ENCODE measurements at places on chromosomes 13 and 19. TPM values are rescaled to one million over a fixed set of nuclear protein-coding genes. Genes with fewer than 3 reads are reported as not detected.

DNA sequence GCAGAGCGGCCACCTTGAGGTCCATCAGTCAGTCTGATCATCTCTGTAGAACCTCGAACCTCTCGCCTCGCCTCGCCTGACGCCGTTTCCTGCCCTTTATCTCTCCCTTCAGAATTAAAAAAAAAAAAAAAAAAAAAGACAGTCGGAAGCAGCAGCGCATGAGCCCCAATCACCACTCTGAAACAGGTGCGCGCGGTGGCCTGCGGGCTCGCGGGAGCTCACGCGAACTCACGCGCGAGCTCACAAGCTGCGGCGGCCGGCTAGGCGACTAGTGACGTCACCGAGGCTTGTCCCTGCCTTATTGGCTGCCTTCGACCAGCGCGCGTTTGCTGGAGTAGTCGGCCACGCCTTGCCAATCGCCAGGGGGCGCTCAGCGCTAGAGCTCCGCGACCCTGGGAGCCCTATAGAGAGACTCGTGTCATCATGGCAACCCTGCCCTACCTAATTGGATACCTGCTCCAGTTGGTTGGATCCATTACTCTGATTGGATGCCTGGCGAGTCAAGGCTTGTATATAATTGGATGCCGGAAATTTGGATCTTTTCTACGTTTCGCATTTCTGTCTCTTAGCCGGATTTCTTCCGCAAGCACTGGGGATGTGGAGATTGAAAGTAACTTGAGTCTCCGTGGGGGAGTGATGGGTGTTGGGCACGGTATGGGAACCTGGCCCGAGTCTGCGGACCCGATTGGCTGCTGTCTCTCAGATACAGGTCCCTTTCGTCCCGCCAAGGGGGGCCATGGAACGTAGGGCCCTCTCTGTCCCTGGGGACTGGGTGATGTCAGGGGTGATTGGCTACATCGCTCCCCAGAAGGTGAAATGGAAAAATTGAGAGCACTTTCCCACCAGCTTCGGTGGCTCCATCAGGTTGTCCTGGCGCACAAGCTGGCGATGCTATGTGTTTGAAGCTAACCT is 31.6 kb downstream of the SYT3 start:
- peak; percentile 92 for DNase-seq
- H3K27me3 ChIP-seq: peaks cover 33% of the 10 kb centered on the region
- H3K36me3 ChIP-seq: peaks cover 3% of the 10 kb centered on the region
- H3K4me3 ChIP-seq: peak overlapping the region; percentile 31

COG6 gene
- 26.4 TPM for total RNA-seq

COX6B2 gene
- total RNA-seq: not detected

MAP3K10 gene
- total RNA-seq: 12.6 TPM

DNA sequence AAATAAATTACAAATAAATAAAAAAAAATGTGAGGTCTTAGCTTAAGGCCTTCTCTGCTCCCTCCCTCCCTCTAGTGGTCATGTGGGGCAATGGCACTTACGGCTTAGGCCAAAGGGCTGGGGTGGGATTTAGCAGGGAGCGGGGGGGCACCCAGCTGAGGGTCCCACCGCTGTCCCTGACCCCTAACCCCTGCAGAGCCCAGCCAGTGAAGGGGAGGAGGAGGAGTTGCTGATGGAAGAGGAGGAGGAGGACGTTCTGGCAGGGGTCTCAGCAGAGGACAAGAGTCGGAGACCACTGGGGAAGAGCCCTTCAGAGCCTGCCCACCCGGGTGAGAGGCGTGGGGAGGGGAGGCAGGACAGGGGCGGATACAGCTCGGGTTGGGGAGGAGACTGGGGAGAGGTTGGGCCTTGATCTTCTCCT is 9.3 kb downstream of the MPND start:
- peaks cover 2% of the 10 kb centered on the region for H3K4me1 ChIP-seq
- no peak overlapping the region for H3K27ac ChIP-seq
- DNase-seq: peak; percentile 75
- no peak overlapping the region for H3K4me3 ChIP-seq
- H3K27me3 ChIP-seq: no peaks in the 10 kb centered on the region
- H3K36me3 ChIP-seq: no peaks in the 10 kb centered on the region

GPR4 gene
- not detected for total RNA-seq

GRCh38 chr13:80502359-80502758 is 161.4 kb upstream of the SPRY2 start:
- H3K36me3 ChIP-seq: no peaks in the 10 kb centered on the region
- peaks cover 2% of the 10 kb centered on the region for H3K27me3 ChIP-seq
- DNase-seq: no peak
- no peaks in the 10 kb centered on the region for H3K4me1 ChIP-seq
- H3K27ac ChIP-seq: no peak overlapping the region

KIR3DL2 gene
- total RNA-seq: 0.27 TPM

GRCh38 chr19:1302533-1303239 is 17.0 kb downstream of the EFNA2 start:
- H3K4me3 ChIP-seq: no peak overlapping the region
- peaks cover 2% of the 10 kb centered on the region for H3K27me3 ChIP-seq
- H3K4me1 ChIP-seq: no peaks in the 10 kb centered on the region
- H3K27ac ChIP-seq: no peak overlapping the region
- no peak for DNase-seq
- H3K36me3 ChIP-seq: no peaks in the 10 kb centered on the region

DNA sequence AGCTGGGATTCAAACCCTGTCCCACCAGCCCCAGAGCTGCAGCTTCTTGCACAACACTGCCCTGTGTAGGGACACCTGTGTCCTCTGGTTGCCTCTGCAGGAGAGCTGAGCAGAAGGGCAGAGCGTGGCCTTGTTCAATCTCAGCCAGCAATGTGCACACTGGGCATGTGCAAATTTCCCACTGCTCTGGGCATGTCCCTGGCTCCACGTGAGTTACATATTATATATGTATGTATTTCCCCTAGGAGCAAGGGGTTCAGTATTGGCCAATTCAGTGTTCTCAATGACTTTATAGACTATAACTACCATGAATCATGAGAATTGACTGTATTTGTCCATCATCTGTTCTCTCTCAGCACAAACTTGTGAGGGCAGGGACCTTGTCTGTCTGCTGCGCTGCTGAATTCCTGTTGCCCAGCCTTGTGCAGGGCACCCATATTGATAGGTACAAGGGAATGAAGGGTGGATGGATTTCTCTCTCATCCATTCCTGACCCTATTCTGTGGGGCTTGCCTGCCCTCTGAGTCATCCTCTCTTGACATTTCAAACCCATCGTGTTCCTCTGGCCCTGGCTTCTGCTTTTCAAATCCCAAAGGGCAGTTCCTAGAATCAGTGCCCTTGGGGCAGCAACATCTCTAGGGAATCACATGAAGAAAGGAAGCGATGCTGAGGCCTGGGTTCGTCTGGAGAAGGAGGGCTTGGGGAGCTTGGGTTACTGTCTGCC is 69.7 kb downstream of the ERICH6B start:
- no peak for DNase-seq
- H3K27me3 ChIP-seq: no peaks in the 10 kb centered on the region
- H3K36me3 ChIP-seq: no peaks in the 10 kb centered on the region
- no peak overlapping the region for H3K27ac ChIP-seq
- H3K4me1 ChIP-seq: no peaks in the 10 kb centered on the region
- no peak overlapping the region for H3K4me3 ChIP-seq
